Ovary (tissue), 10 donors: ENCODE measurements at places on chromosomes 5 and 9. TPM values are rescaled to one million over a fixed set of nuclear protein-coding genes. Genes with fewer than 3 reads are reported as not detected.

The LECT2 gene
- total RNA-seq, result not detected

GRCh38 chr5:14277385-14278320 is 134.5 kb downstream of the TRIO start:
- no peaks in the 10 kb centered on the region for H3K4me1 ChIP-seq
- H3K36me3 ChIP-seq, result no peaks in the 10 kb centered on the region
- no peaks in the 10 kb centered on the region for H3K27me3 ChIP-seq
- DNase-seq, result no peak
- no peak overlapping the region for H3K4me3 ChIP-seq
- no peak overlapping the region for H3K27ac ChIP-seq

The NACC2 gene
- total RNA-seq, result 29.8 TPM

The ADRB2 gene
- 2.3 TPM for total RNA-seq

- H3K4me3 ChIP-seq, result peak overlapping the region; percentile 72
- no peaks in the 10 kb centered on the region for H3K27me3 ChIP-seq
- peaks cover 7% of the 10 kb centered on the region for H3K4me1 ChIP-seq
- DNase-seq, result peak; percentile 35
These were observed 909 bp downstream of the AFF4 start for GRCh38 chr5:132962429-132963021.

GRCh38 chr5:91824406-91824805 is 441.3 kb upstream of the ARRDC3 start:
- no peak overlapping the region for H3K27ac ChIP-seq
- no peak for DNase-seq
- H3K36me3 ChIP-seq, result no peaks in the 10 kb centered on the region
- no peaks in the 10 kb centered on the region for H3K4me1 ChIP-seq

DNA sequence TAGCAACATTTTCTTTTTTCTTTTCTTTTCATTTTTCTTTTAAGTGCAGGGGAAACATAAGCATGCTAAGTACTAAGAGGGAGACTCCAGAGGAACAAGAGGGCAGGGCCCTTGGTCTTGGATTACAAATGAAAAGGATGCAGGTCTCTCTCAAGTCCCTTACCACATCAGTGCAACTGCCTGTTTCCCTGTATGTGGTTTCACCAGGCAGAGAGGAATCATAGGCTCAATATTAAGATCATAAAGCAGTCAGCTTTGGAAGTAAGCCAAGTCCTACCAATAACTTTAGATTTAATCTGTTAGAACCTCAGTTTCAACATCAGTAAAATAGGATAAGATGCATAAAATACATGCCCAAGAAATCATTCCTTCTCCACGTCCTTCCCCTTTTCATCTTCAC is 422.7 kb upstream of the PAPPA start:
- no peak overlapping the region for H3K4me3 ChIP-seq
- no peaks in the 10 kb centered on the region for H3K36me3 ChIP-seq
- H3K4me1 ChIP-seq, result no peaks in the 10 kb centered on the region
- H3K27ac ChIP-seq, result no peak overlapping the region
- DNase-seq, result no peak
- H3K27me3 ChIP-seq, result no peaks in the 10 kb centered on the region

DNA sequence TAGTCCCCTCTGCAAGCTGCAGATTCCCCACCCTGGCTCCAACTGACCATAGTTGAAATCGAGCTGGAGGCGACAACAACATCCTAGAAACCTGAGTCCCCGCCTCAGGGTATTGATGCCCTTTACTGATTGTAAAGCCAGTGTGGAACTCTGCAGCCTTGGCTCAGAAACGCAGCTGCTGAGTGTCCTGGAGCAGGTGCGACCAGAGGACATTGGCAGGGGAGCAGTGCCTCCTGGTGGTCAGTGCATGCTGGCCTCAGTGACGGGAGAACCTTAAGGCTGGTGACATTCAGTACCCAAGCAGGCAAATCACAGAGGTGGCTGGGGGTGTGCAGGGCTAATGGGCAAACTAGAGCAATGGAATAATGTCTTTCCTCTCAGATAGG is 20.4 kb upstream of the ZNF354B start:
- DNase-seq, result no peak
- H3K27me3 ChIP-seq, result no peaks in the 10 kb centered on the region
- no peaks in the 10 kb centered on the region for H3K36me3 ChIP-seq
- H3K27ac ChIP-seq, result no peak overlapping the region
- H3K4me3 ChIP-seq, result no peak overlapping the region
- H3K4me1 ChIP-seq, result no peaks in the 10 kb centered on the region

The LAMC3 gene
- 0.48 TPM for total RNA-seq

The POU4F3 gene
- total RNA-seq, result not detected

The SLC2A6 gene
- total RNA-seq, result 7.4 TPM

The SCGB3A2 gene
- not detected for total RNA-seq

DNA sequence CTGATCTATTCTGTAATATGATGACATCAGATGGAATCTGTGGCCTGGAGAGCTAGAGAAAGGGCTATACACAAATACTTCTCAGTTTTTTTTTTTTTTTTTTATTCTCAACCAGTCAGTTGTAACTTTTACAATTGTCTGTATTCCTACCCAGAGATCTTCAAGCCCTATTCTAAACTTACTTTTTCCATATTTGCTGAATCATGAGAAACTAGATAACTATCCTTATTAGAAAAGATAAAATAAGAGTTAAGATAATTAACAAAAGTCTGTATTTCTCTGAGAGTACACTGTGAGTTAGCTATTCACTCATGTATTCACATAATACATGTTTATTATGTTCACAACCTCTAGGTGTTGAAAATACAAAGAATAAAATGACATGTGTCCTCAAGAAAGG is 1575.9 kb downstream of the EFNA5 start:
- H3K27me3 ChIP-seq, result no peaks in the 10 kb centered on the region
- no peaks in the 10 kb centered on the region for H3K36me3 ChIP-seq
- no peak overlapping the region for H3K4me3 ChIP-seq
- no peak overlapping the region for H3K27ac ChIP-seq

The ST6GALNAC6 gene
- 141 TPM for total RNA-seq

The CSF2 gene
- not detected for total RNA-seq

- peak overlapping the region; percentile 97 for H3K27ac ChIP-seq
- H3K4me3 ChIP-seq, result peak overlapping the region; percentile 94
- peak; percentile 38 for DNase-seq
- H3K36me3 ChIP-seq, result no peaks in the 10 kb centered on the region
- no peaks in the 10 kb centered on the region for H3K27me3 ChIP-seq
These were observed 779 bp upstream of the CTNNA1 start for GRCh38 chr5:138752341-138752950.

- H3K4me3 ChIP-seq, result no peak overlapping the region
- H3K27me3 ChIP-seq, result no peaks in the 10 kb centered on the region
- no peak overlapping the region for H3K27ac ChIP-seq
- no peak for DNase-seq
These were observed 206.4 kb downstream of the NXNL2 start for GRCh38 chr9:88741335-88741734.

The GFI1B gene
- not detected for total RNA-seq

The CBY3 gene
- total RNA-seq, result not detected

- H3K27me3 ChIP-seq, result no peaks in the 10 kb centered on the region
- H3K4me1 ChIP-seq, result no peaks in the 10 kb centered on the region
- H3K36me3 ChIP-seq, result no peaks in the 10 kb centered on the region
- no peak overlapping the region for H3K27ac ChIP-seq
These were observed 63.5 kb downstream of the PGM5 start for GRCh38 chr9:68419901-68420300.

DNA sequence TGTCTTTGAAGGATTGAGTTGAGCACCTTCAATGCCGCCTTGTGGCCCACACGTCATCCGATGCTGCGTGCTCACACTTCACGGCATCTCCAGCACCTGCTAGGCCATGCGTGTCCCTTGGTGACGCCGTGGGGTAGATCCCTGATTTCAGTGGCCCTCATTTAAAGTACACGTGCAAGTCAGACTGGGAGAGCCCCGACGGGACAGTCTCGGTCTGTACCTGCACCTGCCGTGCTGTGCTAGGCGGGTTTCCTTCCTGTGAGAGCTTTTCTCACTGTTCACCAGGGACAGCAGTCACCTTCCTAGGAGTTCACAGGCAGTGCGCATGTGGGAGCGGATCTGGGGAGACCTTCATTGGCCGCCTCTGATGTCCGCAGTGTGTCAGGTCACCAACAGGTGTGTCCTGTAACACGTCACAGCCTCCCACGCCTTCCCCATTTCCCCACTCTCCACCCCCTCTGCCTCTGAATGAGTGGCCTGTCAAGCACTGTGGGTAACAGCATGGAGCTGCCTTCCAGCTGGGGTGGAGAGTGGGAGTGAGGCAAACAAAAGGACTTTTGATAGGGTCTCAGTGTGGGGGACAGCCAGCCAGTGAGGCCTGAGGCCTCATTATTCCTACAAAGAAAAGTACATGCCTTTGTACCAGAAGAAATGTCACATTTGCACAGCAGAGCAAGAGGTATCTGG is 236.4 kb downstream of the FANCC start:
- peak; percentile 20 for DNase-seq
- H3K4me1 ChIP-seq, result peaks cover 8% of the 10 kb centered on the region
- no peaks in the 10 kb centered on the region for H3K27me3 ChIP-seq
- H3K4me3 ChIP-seq, result no peak overlapping the region
- no peak overlapping the region for H3K27ac ChIP-seq
- no peaks in the 10 kb centered on the region for H3K36me3 ChIP-seq

DNA sequence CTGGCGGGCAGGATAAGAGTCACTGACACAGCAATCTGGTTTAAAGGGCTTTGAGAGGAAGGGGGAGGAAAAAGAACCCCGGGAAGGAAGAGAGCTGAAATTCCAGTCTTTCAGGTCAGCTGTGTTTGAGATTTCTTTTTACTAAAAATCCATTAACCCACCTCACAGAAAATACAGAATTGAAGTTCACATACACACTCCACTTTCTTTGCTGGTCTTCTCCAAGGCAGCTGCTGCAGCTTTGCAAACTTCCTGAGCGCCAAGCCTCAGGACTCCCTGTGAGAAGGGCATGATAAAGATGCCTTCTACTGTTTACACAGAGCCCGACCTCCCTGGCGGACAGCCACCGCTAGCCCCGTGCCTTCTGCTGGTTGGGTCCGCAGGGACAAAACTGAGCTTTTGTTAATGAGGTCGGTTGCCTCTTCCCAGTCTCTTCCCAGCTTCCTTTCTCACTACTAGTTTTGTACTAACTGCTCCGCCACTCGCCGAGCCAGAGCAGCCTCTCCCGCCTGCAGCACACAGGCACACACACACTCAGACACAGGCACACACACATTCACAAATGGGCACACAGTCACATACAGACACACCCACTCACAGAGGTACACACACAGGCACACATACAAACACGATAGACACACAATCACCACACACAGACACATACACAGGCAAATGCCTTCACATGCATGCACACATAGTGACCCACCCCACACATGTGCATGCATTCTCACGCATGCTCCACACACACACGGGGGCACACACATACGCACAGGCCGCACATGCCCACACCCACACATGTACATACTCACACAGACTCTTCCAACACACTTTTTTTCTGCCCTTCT is at the start of gene FREM1:
FREM1 (minus strand) TSS at position 468 of the 845 bp plus-strand sequence. CDS start 41,451 bp downstream, outside the sequence.
- H3K36me3 ChIP-seq, result no peaks in the 10 kb centered on the region
- DNase-seq, result peak; percentile 23
- no peak within 1 kb of the TSS for H3K27ac ChIP-seq
- H3K4me1 ChIP-seq, result no peaks in the 10 kb centered on the region

GRCh38 chr5:32241034-32241783 is 67.1 kb upstream of the GOLPH3 start:
- no peak for DNase-seq
- H3K27ac ChIP-seq, result peak overlapping the region; percentile 69
- no peak overlapping the region for H3K4me3 ChIP-seq
- peaks cover 6% of the 10 kb centered on the region for H3K4me1 ChIP-seq
- no peaks in the 10 kb centered on the region for H3K27me3 ChIP-seq
- no peaks in the 10 kb centered on the region for H3K36me3 ChIP-seq

- no peaks in the 10 kb centered on the region for H3K4me1 ChIP-seq
- H3K4me3 ChIP-seq, result no peak overlapping the region
- H3K27me3 ChIP-seq, result no peaks in the 10 kb centered on the region
- no peak for DNase-seq
These were observed 52.2 kb upstream of the CKMT2 start for GRCh38 chr5:81180780-81181460.

DNA sequence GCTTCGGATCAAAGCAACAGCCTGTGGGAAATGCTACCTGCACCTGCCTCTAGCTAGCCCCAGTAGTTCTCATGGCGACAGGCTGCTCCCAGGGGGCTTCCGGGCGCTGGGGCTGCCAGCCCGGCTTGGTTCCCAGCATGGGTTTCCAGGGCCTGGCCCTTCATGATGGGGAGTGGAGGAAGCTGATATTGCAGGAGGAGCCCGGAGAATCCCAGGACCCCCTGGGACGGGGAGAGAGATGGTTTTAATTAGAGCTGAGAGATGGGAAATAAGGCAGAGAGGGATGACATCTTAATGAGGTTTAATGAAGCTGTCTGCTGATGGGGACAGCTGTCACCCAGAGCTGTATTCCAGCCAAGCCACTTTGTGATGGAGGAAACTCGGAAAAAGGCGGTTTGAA is 78.6 kb downstream of the CFAP77 start:
- H3K4me3 ChIP-seq, result no peak overlapping the region
- no peak overlapping the region for H3K27ac ChIP-seq
- no peaks in the 10 kb centered on the region for H3K36me3 ChIP-seq
- H3K27me3 ChIP-seq, result no peaks in the 10 kb centered on the region

- no peaks in the 10 kb centered on the region for H3K4me1 ChIP-seq
- no peak overlapping the region for H3K27ac ChIP-seq
- no peaks in the 10 kb centered on the region for H3K27me3 ChIP-seq
- no peak overlapping the region for H3K4me3 ChIP-seq
- no peaks in the 10 kb centered on the region for H3K36me3 ChIP-seq
These were observed 50.5 kb downstream of the COMMD10 start for GRCh38 chr5:116135344-116135743.

The SOX30 gene
- not detected for total RNA-seq

The SLC1A1 gene
- 1.6 TPM for total RNA-seq

- H3K4me3 ChIP-seq, result no peak overlapping the region
- H3K27ac ChIP-seq, result no peak overlapping the region
- H3K27me3 ChIP-seq, result no peaks in the 10 kb centered on the region
These were observed 3.4 kb downstream of the FNBP1 start for GRCh38 chr9:130039528-130040147.

The MARCOL gene
- not detected for total RNA-seq

- no peak for DNase-seq
- H3K4me3 ChIP-seq, result no peak overlapping the region
- no peaks in the 10 kb centered on the region for H3K4me1 ChIP-seq
- no peaks in the 10 kb centered on the region for H3K36me3 ChIP-seq
These were observed 287.8 kb upstream of the DAB2 start for GRCh38 chr5:39712316-39713249.

DNA sequence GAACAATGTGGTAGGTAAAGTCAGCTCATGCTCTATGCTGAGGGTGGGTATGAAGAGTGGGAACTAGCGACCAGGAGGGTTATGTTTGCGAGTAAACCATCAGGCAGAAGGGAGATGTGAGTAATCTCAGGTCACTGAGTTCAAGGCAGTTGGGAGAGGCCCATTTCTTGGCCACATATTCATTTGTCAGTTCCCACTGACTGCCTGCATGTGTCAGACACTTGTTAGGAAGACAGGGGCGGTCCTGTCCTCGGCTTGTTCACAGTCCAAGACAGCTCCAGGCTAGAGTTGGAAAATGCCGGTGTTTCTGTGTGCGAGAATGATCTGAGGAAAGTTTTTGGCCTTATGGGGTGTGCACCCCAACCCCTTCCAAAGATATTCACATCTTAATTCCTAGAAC is 48.6 kb upstream of the GDNF start:
- H3K27ac ChIP-seq, result no peak overlapping the region
- peaks cover 14% of the 10 kb centered on the region for H3K4me1 ChIP-seq
- H3K4me3 ChIP-seq, result no peak overlapping the region
- no peak for DNase-seq
- H3K36me3 ChIP-seq, result no peaks in the 10 kb centered on the region
- no peaks in the 10 kb centered on the region for H3K27me3 ChIP-seq

GRCh38 chr9:98922721-98923435 is 20.8 kb upstream of the COL15A1 start:
- no peaks in the 10 kb centered on the region for H3K27me3 ChIP-seq
- H3K36me3 ChIP-seq, result no peaks in the 10 kb centered on the region
- peaks cover 11% of the 10 kb centered on the region for H3K4me1 ChIP-seq

- H3K27ac ChIP-seq, result no peak overlapping the region
- no peaks in the 10 kb centered on the region for H3K4me1 ChIP-seq
- no peak for DNase-seq
- H3K27me3 ChIP-seq, result no peaks in the 10 kb centered on the region
These were observed 133.6 kb upstream of the ADAMTS16 start for GRCh38 chr5:5006548-5006947.
